ENCODE measurements at places on chromosomes 4 and X.

GRCh38 chr4:10336471-10336870, 120.8 kb downstream of the ZNF518B start:
- no peak for DNase-seq

GRCh38 chrX:129626026-129626425, 28.7 kb downstream of the APLN start:
- no peak for DNase-seq

GRCh38 chr4:172362569-172362968, 549.4 kb downstream of the GALNTL6 start:
- DNase-seq = no peak

DNA sequence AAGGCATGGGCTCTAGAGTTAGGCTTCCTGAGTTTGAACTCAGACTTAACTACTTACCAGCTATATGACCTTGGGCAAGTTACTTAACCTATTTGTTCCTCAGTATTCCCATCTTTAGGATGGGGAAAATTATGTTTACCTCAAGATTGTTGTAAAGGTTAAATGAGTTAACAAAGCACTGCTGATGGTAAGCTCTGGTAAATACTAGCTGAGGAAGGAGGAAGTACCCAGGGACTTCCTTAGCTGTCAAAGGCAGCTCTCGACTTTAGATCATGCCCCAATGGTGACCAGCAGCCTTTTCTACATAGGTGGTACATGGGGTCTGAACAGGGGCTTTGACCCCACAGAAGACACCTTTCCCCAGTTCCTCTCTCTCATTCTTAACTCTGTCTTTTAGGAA, 20.1 kb downstream of the ATP7A start:
- no peak for DNase-seq

GRCh38 chr4:175109933-175110332, 191.8 kb downstream of the ADAM29 start:
- no peak for DNase-seq

GRCh38 chr4:154642373-154643009, 30.0 kb upstream of the FGG start:
- DNase-seq = no peak

GRCh38 chrX:133655275-133656265, 240.3 kb upstream of the GPC4 start:
- DNase-seq = peak; percentile 11

DNA sequence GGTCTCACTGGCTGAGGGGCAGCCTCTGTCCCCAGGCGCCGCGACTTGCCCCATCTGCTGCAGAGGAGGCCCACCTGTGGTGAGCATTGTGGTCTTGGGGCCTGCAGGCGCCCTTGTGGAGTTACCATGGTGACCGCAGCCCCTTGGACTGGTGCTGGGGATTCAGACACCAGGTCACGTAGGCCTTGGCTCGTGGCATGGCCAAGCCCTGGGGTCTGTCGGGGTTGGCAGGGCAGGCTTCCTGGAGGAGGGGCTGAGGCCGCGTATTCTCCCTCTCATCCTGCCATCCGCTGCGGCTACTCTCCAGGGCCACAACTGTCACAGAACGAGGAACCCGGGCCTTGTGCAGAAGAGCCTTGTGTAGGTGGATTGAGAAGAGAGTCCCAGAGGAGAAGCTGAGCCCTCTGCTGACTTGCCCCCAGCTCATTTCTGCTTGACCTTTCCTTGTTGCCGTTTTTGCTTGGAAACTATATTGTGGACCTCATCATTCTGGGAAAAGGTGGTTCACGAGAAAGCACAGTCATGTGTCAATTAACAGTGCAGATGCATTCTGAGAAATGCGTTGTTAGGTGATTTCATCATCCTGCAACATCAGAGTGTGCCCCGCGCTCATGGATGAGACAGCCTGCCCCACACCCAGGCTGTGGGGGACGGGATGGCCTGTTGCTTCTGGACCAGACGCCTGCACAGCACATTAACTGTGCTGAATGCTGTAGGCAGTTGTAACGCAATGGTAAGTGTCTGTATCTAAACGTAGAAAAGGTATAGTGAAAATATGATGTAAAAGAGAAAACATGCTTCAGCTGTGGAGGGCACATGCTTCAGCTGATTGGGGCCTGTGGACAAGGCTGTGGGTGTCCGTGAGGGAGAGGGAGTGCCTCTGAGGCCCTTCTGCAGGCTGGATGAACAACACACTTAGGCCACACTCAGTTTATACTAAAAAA, 38.5 kb downstream of the TRMT44 start:
- DNase-seq = peak; percentile 55

GRCh38 chr4:26048378-26048882, 134.4 kb downstream of the SMIM20 start:
- peak; percentile 94 for DNase-seq

- peak; percentile 36 for DNase-seq
Measured at GRCh38 chr4:151652841-151653547, 107.8 kb downstream of the GATB start.

GRCh38 chr4:83454686-83455085, 937 bp downstream of the HELQ start:
- peak; percentile 15 for DNase-seq

GRCh38 chr4:177989503-177990201, 547.4 kb upstream of the AGA start:
- no peak for DNase-seq

- DNase-seq = no peak
Measured at GRCh38 chrX:73525928-73526690, 36.9 kb upstream of the CHIC1 start.

- DNase-seq = no peak
Measured at GRCh38 chr4:156609421-156609820, 362.2 kb downstream of the PDGFC start.

- no peak for DNase-seq
Measured at GRCh38 chr4:140874056-140874455, 117.9 kb upstream of the TBC1D9 start.

- no peak for DNase-seq
Measured at GRCh38 chr4:142801966-142802365, 44.1 kb downstream of the INPP4B start.

DNA sequence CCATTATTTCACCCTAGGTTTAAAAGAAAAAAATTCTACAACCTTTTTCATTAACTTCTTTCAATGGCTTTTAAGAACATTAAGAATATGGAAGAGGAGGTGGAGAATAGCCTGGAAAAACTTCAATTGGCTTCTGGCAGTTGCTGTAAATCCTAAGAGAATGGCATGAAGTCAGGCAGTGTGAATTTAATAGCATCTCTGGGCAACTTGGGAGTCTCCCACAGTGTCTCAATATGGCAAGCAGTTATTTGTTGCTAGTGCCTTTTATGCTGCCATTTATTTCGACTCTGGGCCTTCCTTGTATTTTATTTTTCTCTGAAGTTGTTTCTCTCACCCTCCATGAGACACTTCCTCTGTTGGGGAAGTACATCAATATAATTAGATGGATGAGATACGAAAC, 322.1 kb downstream of the CBLL2 start:
- DNase-seq = no peak

GRCh38 chrX:8183346-8183745, 12.3 kb upstream of the VCX2 start:
- DNase-seq = no peak

DNA sequence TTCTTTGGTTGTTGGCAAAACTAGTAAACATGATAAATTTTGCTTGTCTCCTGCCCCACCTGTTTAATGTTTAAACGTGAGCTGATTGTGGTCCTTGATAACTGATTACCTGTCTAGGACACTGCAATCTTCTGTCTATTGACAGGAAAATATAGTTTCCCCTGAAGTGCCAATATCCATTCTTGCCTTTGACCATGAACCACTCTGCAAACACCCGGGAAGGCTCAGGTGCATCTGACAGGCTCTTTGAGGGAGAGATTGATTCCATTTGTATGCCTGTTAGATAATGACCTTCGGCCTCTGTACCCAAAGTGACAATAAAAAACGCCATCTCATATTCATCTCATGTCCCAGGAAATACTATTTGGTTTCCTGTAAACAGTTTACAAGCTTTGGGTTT, 453.0 kb downstream of the CENPC start:
- DNase-seq = no peak

- no peak for DNase-seq
Measured at GRCh38 chrX:25640276-25640675, 497.9 kb upstream of the MAGEB18 start.

DNA sequence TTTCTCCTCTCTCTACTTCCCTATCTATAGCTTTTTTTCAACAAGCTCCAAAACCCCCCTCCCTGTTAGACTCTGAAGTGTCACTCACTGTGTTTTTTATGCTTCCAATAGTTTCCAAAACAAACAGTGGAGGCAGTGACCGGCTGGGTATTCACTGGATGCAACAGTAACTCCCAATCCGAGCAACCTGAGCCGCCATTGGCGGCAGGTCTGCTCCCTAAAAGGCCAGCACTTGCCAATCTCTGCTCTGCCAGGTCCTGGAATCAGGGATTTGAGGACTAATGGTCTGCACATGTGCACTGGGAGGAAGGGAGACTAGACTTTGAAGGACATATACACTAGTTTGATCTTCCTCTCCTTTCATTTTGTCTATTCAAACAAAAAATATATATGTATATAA, 7.1 kb downstream of the TBX22 start:
- no peak for DNase-seq

DNA sequence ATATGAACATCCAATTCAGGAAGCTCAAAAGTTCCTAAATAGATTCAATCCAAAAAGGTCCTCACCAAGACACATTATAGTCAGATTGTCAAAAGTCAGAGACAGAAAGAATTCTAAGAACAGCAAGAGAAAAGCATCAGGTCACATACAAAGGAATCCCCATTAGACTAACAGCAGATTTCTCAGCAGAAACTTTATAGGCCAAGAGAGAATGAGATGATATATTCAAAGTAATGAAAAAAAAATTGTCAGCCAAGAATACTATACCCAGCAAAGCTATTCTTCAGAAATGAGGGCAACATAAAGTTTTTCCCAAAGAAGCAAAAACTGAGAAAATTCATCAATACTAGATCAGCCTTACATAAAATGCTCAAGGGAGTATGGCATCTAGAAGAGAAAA, 106.6 kb upstream of the SH3RF1 start:
- no peak for DNase-seq

DNA sequence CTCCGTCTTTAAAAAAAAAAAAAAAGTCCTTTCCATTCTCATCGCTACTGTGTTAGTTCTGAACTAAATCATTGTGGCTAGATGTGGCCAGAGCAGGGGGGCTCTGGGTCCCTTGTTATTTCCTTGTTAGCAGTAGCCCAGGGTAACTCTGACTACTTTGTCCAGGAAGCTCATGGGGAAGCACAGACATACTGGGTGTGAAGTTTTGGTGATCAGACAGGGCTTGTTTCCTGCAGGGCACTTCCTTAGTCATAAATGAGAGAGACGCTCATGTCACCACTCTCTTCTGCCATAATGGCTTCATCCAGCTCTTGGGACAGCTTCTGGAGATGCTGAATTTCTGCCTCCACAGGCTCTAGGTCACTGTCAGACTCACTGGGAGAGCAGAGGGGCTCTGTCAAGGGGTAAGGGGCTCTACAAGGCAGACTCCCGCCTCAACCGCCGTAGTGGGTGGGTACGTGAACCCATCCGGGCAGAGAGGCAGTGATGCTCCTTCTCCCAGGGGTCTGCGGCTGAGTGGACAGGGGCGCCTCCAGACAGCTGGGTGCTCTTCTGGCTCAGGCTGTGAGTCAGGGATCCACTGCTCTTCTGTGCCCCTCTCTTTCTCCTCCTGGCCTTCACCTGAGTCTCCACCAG, 12.9 kb downstream of the STIM2 start:
- DNase-seq = no peak

DNA sequence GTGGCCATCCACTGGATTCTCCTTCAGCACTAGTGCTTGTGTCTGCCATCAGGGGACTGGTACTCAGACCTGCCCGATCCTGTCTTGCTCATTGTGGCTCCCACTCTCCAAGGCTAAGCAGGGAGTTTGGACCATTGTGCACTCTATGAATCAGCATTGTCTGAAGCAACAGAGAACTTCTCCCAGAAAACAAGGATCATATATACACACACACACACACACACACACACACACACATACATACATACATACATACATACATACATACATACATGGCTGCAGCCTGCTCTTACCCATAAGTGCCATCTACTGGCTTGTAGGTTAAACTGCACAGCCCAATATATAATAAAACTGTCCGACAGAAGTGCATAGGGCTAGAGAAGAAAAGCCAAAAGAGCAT, 345.3 kb upstream of the LCORL start:
- DNase-seq = peak; percentile 31

GRCh38 chr4:99383399-99383798, 30.9 kb upstream of the ADH1C start:
- no peak for DNase-seq

DNA sequence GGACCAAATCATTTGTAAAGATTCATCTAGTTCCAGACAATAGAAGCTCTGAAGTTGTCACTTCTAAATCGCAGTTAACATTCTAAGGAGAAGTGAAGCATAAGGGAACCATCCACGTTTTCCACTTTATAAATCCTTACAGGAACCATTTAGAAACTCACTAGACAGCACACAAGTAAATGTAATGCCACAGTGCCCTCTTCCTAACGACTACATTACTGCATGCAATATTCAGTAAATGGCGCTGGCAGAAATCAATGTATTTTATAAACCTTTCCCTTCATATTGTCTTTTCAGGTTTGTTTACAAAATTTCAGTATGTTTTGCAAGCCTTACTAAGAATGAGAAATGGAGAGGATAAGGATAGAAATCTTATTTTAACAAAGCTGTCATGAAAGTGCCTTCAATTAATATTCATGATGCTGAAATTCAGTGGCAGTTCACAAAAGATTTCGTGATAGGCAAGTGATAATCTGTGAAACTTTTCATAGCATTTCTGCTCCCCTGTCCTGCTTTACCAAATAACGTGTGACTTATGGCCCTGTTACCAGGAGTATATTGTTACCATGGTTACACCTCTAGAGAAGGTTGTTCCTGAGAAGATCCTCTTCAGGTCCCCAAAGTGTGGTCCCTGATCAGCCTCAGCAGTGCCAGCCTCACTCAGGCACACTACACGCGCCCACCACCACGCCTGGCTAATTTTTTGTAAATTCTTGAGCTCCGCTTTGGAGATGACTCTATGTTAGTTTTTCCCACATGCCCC, 54.2 kb downstream of the TMA16 start:
- DNase-seq = peak; percentile 69

GRCh38 chr4:77143091-77143490, 13.9 kb upstream of the CCNG2 start:
- DNase-seq = no peak

DNA sequence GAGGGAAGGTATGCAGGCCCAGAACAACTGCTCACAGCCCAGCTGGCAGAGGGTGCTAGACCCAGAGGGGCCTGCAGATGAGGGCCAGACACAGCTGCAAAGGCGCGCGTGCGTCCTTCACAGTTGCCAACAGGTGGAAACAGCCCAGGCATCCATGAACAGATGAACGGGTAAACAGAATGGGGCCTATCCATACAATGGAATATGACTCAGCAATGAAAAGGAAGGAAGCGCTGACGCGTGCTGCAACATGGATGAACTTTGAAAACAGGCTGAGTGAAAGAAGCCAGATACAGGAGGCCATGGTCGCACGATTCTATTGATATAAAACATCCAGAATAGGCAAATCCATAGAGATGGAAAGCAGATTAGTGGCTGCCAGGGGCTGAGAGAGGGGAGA, 83.1 kb upstream of the DDX3X start:
- no peak for DNase-seq
